Endothelial cell (in vitro differentiated cells): ENCODE measurements at places on chromosomes 7 and 10.

- no peak for DNase-seq
These were observed 17.6 kb downstream of the PODXL start for GRCh38 chr7:131538813-131539179.

DNA sequence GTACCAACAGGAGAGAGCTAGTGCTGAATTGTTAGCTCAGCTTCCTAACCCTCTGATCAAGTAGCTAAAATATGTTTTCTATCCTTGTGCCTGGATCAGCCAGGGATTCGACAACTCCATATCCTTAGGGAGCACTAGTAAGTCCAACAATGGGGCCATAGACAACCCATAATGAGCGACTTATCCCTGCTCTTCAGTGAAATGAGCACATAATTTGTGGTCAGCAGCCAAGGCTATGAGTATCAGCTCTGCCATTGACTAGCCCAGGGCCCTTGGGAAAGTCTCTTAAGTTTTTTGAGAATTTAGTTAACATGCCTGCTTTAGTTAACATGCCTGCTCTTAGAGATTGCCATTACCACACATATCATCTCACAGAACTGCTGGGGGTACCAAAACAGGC is 39.3 kb downstream of the COL1A2 start:
- DNase-seq = no peak

GRCh38 chr7:22129166-22129565 is 183.5 kb upstream of the CDCA7L start:
- no peak for DNase-seq

GRCh38 chr7:151572136-151572535 is 52.4 kb upstream of the RHEB start:
- no peak for DNase-seq

GRCh38 chr7:593324-594115 is 73.9 kb upstream of the PDGFA start:
- DNase-seq = no peak

DNA sequence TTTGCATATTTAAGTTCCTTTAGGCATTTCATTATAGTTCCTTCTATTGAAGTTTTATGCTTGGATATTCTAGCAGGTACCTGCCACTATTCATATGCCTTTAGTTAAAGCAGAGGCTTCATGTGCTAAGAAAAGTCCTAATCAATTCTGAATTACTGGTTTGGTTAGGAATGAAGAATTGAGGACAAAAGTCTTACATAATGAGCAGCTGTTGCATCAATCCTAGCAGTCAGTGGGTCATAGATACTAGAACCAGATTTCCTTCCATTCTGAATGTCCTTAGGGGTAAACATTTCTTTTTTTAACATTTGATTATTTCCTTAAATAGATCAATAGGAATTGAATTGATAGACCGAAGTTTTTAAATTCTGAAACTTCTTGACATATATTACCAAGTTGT is 59.2 kb downstream of the CDK13 start:
- no peak for DNase-seq

DNA sequence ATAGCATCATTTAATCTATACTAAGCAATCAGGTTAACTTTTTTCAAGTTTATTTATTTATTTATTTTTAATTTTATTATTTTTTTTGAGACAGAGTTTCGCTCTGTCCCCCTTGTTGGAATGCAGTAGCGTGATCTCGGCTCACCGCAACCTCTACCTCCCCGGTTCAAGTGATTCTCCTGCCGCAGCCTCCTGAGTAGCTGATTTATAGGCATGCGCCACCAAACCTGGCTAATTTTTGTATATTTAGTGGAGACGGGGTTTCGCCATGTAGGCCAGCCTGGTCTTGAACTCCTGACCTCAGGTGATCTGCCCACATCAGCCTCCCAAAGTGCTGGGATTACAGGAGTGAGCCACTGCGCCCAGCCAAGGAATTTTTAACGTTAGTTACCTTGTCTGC is 635 bp upstream of the MYPN start:
- no peak for DNase-seq

- peak; percentile 83 for DNase-seq
These were observed 13.8 kb upstream of the SEC24C start for GRCh38 chr10:73730153-73730906.

DNA sequence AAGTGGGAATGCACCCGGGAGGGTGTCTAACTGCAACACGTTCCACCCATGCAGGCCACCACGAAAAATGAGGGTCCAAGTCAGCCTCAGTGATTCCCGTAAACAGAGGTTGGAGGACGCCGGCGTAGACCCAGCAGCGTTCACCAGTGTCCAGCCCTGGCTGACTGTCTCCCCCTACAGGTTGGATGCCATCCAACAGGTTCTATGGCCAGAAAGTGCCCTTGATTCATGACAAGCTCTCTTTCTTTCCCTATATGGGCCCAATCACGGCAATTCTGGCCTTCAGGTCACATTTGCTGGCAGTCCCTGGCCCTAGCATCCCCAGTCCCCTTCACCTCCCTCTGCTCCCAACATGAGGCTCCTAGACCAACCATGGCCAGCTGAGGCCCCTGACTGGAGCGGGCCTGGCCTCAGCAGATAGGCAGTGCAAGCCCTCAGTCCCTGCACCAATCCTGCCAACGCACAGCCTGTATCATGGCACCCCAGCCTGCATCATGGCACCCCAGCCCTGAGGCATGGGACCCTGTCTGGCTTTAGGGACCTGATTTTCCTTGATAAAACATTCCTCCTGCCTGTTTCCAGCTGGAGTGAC is 227.4 kb downstream of the GRID1 start:
- peak; percentile 61 for DNase-seq

DNA sequence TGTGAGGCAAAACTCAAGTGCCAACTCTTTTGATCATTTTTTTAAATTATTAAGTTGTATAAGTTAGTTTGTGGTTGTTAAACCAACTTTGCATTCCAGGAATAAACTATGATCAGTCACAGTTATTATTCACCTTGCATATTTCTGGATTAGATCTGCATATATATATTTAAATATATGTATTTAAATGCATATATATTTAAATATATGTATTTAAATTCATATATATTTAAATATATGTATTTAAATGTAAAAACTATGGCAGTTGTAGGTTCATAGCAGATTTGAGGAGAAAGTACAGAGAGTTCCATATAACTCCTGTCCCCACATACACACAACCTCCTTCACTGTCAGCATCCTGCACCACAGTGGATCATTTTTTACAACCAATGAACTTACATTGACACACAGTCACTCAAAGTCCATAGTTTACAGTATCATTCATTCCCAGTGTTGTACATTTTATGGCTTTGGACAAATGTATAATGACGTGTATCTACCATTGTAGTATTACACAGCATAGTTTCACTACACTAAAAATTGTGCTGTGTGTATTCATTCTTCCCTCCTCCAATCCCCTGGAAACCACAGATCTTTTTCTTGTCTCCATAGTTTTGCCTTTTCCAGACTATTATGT is 49.7 kb downstream of the TBC1D12 start:
- no peak for DNase-seq

DNA sequence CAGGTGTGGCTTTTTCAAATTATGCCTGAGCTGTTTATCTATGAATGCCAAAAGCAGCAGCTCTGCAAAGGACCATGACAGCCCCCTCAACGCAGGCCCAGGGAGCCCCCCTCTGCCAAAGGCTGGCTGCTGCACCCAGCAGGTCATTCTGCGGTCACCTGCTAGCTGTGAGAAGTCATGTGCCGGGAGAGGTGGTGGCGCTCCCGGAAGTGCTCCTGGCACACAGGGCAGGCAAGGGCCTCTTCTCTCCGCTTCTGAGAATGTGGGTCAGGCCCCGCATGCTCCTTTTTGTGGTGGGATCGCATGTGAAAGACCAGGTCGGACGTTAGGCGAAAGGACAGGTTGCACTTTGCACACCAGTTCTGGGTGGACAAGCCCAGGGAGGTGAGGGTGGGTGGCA is 16.4 kb downstream of the ZNF488 start:
- no peak for DNase-seq

DNA sequence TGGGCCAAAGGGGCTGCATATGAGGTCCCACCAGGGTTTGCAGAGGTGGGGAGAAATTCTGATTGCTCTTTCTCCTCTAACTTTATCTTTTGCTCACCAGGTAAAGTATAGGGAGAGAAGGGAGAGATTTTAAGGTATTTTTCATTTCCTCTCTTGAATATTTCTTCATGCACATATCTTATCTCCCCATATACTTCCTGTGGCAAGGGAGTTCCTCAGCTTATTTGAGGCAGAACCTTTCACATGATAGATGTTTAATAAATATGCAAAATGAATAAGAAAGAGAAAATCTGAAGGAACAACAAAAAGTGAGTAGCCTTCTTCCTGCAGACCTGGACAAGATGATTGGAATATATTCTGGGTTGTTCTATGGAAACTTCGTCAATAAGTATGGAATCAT is 67.4 kb upstream of the PDCD4 start:
- no peak for DNase-seq

DNA sequence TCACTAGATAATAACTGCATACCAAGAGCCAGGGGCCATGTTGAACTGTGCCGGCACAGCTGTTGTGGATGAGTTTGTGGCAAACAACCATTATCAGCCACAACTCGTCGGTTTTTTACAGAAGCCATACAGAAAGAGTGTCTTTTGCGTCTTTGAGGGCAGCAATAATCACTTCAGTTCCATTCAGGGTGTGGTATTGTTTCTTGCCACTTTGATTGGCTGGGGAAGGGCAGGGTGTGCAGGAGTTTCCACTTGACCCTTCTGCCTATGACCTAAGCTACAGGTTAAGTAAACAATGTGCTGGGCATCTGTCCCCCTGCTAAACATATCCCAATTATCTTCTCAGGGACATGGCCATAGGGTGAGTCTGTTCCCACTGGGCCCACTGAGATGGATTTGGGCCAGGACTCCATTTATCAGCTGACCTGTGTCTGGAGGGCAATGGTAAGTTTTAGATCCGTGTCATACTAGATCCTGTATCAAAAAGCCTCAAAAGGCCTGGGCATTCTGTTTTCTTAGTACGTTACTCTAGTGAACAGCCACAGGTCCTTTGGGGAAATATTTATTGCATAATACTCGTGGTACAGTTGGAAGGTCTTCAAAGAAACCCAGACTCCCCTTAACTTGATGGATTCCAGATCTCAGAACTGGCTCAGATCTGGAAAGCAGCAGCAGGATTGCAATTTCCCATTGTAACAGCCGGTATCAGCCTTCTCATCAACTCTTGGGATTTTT is 15.9 kb downstream of the ZNF3 start:
- DNase-seq = no peak

DNA sequence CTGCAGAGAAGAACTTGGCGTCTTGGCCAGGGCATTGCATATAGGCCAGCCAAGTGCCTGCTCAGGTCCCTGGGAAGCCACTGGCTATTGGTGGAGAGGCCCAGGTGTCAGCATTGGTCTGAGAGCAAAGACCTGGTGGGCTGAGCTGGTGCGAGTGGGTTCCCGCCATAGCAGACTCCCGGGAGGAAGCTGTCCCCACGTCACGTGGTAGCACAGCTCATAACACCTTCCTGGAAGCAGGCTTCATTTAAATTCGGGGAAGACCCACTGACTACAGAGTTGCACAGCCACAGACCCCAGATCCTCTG is 130.5 kb downstream of the WDR37 start:
- DNase-seq = no peak

DNA sequence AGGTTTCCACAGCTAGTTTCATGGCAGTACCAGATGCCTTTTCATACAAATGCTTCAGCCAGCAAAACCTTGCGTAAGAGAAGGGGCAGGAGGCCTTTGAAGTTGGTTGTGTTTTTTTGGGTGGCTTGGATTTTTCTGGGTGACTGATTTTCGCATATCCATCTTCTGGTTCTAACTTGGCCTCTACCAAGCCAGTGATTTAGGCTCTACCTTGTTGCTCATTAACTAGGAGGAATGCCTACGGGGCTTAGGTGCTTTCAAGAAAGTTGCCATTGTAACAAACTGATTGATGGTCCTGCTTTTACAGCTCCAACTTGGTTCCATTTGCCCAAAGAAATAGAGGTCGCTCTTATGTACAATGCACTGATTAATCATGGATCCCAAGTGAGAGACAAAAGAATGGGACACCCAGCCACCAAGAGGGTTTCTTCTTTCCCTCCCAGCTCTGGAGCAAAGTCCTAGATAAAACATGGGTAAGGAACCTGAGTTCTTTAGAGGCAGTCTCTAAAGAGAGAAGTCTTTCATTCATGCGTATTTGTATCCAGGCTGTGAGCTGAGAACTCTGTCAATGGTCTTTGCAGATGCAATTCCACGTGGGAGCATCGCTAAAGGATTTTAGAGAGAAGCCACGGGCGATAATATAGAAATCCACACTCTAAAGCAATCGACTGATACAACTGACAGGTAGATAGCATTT is 92.1 kb upstream of the FGFR2 start:
- no peak for DNase-seq

- DNase-seq = no peak
These were observed 46.7 kb downstream of the TNS3 start for GRCh38 chr7:47535035-47535703.

GRCh38 chr10:19825700-19826099 is 9.5 kb downstream of the PLXDC2 start:
- no peak for DNase-seq

DNA sequence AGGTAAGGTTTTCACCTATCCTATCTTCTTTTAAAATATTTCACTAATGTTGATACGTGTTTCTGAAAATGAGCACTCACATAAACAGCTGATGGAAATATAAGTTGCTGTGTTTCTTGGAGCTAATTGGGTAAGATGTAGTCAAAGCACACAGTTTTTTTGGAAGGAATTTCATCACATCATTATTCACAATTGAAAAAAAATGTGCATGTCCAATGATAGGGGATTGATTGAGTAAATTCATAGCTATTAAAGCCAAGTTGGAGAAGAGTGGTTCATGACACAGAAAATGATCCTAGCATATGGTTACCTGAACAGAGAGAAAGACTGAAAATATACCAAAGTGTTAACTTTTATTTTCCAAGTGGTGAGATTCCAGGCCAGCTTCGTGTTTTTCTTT is 29.6 kb downstream of the GLI3 start:
- DNase-seq = no peak

DNA sequence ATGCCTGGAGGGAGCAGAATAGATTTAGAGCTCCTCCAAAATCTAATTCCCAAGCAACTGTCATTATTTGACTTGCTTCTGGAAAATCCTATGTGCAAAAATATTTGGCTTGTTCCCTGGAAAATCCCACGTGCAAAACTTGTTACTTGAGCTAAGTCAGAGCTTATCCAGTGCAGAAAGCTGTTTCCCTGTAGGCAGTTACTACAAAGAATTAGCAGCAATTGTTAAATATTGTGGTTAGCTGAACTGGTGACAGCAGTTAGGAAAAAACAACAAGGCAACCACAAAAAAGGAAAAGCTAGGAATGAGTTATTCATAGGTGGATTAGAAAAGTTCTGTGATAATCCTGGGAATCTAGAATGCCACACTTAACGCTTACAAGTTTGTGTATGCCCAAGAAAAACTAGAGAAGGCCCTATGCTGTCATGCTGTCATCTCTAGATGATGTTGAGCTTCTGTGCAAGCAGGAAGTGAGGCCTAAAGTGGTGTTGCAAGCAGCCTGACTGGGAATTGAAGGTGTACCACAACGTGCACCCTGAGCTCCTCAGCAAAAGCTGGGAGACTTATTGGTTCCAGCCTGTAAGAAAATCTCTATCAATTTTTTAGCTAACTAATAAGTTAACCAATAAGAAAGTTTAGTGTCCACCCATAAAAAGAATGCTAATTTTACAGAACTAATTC is 738.6 kb upstream of the LRRTM3 start:
- no peak for DNase-seq

GRCh38 chr10:61464461-61465170 is 11.4 kb upstream of the TMEM26 start:
- DNase-seq = no peak
